ENCODE measurements at places on chromosomes 5 and 9.

DNA sequence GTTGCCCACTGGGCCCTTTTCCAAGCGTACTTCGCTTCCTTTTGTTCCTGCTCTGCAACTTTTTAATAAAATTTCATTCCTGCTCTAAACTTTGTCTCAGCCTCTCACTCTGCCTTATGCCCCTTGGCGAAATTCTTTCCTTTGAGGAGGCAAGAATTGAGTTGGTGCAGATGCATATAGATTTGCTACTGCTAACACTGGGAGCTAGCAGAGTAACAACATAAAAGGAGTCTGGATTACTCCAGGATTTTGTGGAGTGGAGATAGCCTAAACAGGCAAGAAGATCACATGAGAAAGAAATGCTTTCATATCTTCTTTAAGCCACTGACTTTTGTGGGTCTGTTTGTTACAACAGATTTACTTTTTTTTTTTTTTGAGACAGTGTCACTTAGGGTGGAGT, 12.9 kb upstream of the RFESD start:
- DNase-seq = no peak

GRCh38 chr5:178670351-178670885, 43.6 kb upstream of the CLK4 start:
- DNase-seq = no peak

DNA sequence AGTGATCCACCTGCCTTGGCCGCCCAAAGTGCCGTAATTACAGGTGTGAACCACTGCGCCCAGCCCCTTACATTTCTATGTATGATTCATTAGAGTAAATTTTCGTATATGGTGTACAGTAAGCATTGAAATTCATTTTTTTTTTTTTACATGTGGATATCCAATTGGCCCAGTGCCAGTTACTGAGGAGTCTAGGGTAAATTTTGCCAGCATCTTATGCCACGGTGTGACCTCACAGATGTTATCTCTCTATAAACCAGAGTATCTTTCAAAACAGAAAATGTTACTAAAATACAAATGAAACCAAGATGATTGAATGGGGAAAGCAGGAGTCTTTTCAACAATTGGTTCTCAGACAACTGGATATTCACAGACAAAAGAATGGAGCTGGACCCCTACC, 64.7 kb downstream of the IPPK start:
- DNase-seq = no peak

- DNase-seq = no peak
Measured at GRCh38 chr9:16484744-16485143, 385.7 kb downstream of the BNC2 start.

GRCh38 chr9:125189011-125189360, 617 bp downstream of the PPP6C start:
- no peak for DNase-seq

GRCh38 chr9:132283863-132284262, 70.9 kb downstream of the SETX start:
- DNase-seq = no peak

DNA sequence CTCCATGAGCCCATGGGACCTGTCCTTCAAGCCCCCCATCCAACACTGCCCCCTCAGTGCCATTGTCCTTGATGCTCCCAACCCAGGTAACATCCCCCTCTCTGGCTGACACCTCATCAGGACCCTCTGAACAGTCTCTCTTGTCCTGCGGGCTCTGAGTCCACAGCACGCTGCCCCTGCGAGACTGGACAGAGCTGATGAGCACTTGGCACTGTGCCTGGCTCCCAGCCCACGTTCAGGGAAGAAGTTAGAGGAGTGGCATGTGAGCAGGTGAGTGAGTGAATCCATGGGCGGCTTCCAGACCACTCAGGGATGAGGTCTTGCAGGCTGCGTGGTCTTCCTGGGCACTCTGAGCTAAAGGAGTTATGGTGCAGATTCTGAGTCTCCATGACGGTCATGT, 70.7 kb downstream of the PAX5 start:
- no peak for DNase-seq

DNA sequence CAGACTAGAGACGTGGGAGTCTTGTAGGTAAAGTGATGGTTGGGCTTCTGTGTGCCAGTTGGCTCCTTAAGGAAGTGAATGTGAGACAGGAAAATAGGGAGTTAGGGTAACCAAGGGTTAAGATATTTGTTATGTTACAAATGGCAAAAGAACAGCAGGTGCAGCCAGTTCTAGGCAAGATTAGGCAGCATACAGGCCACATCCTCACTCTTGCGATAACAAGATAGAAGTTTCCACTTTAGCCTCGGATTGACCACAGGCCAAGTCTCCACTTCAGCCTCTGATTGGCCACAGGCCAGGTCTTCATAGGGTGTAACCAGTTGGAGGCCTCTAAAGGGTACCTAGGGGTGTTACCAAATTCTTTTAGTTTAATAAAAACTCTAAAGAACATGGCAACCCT, 54.6 kb upstream of the ABCA1 start:
- no peak for DNase-seq

DNA sequence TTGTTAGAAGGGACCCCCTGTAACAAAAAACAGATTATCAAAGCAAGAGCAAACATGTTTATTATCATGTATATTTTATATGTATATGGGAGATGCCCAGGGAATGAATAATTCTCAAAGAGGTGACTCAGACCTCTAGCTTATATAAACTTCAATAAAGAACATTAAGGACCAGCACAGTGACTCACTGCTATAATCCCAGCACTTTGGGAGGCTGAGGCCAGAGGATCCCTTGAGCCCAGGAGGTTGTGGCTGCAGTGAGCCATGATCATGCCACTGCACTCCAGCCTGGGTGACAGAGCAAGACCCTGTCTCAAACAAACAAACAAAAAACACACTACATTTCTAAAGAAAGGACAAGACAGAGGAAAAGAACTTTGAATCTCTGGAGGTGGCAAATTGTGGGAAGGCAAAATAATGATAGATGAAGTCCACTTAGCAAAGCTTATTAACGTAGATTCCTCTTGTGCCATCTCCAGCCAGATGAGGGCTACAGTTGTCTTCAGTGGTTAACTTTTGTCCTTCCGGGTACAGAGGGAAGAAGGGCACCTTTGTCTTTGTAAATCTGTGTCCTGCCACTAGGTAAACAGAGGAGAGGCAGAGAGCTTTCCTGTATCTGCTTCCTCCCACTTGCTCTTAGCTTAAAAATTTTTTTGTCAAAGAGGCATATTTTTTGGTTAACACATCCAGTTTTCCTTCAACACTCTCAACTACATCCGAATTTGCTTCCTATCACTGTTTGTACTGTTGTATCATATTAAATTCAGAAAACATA, 7.5 kb upstream of the RFK start:
- no peak for DNase-seq

DNA sequence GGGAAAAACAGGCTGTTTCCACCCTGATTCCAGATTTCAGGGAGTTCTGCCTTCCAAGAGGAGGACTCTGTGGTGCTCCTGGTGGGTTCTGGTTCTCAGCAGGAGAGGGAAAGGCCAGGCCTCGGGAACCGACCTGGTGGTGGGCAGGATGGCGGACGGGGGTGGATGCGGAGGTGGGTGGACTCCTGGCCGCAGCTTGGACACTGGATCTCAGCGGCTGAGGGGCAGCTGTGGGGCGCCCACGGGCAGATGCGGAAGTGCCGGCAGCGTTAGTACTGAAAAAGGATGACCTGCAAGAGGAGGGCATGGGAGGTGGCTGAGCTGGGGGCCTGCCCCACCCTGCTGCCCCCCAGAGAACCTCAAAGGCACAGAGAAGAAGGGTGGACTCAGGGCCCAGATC, 24.3 kb downstream of the LHX6 start:
- no peak for DNase-seq

Data from stimulated activated CD4-positive, alpha-beta T cell treated with anti-CD3 and anti-CD28 coated beads, Interleukin-2, amount 100 ng/mL, for 4 hours (primary cell).